ENCODE measurements at places on chromosomes 3 and 15.

DNA sequence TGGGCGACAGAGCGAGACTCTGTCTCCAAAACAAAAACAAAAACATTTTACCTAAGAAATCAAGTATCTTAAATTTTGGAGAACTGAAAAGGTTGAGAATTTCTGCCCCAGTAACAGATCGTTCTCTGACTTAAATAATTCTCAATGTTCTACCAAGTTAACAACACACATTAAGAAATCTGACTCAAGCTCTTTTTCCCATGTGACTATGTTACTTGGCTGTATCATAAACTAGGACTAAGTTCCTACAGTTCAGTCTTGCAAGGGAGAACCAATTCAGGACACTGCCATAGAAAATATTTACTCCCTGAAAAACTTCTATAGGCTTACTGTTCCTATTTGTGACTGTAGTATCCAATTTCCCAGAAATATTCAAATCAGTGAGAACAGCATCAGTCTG is 20.9 kb upstream of the USF3 start:
- no peak for DNase-seq

DNA sequence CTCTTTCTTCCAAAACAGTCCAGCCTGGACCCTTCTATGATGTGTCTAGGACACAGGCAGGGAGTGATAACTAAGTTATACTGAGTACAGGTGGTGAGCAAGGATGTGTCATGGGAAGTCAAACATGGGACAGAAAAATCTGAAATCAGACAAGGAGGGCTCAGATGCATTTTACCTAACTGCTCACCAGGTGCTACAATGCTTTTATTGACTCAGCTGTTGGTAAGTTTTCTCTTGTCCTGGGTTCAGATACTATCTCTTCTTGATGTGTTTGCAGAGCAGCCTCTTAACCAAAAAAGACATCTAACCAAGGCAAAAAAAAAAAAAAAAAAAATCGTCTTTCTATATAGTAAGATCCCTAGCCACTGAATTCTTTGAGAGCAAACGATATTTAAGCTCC is 378.6 kb downstream of the VPS13C start:
- no peak for DNase-seq

DNA sequence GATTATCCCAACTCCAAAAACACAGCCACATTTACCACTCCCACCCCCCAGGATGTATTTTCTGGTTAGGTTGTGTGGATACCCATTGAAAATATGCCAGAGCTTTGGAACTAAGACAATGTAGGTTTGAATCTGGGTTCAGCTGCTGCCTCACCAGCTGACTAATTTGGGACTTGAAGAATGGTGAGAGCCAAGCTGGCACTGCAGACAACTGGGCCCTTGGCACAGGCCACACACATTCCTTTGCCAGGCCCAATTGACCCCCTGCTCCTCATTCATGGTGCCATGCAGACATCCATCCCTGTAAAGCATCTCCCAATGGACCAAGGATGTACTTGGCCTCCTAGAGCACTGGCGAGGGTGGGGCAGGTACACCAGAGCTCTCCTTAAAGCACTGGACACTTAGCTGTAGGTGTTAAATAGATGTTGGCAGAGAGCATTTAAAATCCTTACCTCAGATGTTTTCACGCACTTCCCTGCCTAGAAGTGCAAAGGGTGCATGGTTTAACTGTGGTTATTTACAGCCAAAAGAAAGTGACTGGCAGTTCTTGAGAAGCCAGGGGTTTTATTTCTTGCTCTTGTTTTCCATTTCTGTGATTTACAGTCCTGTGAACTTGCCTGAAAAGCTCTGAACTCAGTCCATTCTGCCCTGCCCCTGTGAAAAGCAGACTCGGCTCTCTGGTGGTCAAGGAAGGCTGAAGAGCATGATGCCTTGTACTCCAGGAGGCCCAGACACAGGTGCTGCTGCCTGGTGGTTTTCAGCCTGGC is 138.5 kb downstream of the CLSTN2 start:
- DNase-seq, result no peak

GRCh38 chr15:101053261-101053660 is 134.1 kb downstream of the LRRK1 start:
- DNase-seq, result no peak

DNA sequence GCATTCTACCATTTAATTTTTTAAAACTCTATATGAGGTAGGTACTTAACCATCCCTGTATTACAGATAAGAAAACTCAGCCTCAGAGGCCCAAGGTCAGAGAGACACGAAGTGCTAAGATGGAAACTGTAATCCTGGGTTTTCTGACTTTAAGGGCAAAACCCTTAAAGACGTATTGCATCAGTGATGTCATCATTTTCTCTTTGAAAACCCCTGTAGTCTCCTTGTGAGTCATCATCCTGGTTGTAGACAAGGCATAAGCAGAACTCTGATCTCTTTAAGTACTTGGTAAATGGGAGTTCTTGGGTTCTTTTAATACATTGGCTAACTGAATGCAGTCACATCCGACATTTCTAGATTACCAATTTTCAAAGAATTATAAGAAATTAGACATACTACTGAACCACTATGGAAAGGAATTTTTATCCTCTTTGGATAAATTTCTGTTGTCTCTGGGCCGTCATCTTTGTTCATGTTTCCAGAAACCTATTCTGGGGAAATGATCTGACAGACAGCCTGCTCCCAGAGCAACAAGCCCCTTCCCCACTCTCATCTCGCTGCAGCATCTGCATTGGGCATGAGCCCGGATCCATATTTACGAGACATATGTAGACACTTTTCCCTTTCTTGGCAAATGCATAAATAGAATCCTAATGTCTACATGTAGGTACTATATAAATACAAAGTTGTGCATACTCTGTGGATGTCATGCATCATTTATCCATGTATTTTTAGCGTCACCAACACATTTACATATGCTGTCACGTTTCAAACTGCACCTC is 48.7 kb upstream of the MDFIC2 start:
- DNase-seq, result no peak

DNA sequence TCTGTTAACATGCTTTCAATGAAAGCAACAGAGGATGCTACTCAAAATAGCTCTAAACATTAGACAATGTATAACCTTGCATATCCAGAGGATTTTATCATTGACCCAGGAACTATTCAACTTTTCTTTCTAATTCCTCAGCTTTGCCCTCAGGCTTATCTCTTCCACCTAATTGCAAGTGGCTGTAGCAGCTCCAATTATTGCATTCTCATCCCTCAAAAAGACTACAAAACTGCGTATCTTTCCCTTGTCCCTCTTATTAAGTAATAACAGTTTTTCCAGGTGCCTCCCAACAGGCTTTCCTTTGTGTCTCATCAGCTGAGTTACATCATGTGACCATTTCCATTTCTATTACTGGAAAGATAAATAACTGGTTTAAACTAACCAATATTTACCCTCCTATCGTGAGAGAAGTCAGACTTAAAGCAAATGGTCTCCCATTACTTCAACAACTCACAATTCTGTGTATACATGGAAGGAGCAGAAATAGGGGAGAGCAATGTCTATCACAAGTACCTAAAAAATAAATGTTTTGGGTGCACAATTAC is 78.0 kb upstream of the MBNL1 start:
- DNase-seq, result no peak
